ENCODE measurements at places on chromosomes 7 and 10.

- no peak for DNase-seq
Measured at GRCh38 chr10:46787321-46787615, 124.0 kb upstream of the PTPN20 start.

DNA sequence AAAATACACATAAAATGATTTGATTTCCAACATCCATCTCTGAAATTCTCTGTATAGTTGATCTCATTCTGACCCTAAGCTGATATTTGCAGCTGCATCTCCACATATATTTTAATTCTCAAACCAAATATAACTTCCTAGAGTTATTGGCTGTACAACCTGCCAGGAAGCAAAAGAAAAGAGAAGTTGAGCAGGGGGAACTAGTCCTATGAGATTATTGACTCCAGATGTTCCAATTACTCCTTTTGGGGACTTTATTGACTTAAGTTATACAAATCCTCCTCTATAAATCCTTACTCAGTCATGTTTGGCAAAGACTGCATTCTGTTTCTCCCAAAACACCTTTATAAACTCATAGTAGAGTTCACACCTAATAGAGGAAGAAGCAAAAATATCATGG is 599.4 kb upstream of the ANKRD30A start:
- DNase-seq = no peak

- no peak for DNase-seq
Measured at GRCh38 chr7:52436278-52436677, 599.2 kb upstream of the POM121L12 start.

GRCh38 chr10:114437473-114438292 is 33.4 kb upstream of the AFAP1L2 start:
- DNase-seq = no peak

DNA sequence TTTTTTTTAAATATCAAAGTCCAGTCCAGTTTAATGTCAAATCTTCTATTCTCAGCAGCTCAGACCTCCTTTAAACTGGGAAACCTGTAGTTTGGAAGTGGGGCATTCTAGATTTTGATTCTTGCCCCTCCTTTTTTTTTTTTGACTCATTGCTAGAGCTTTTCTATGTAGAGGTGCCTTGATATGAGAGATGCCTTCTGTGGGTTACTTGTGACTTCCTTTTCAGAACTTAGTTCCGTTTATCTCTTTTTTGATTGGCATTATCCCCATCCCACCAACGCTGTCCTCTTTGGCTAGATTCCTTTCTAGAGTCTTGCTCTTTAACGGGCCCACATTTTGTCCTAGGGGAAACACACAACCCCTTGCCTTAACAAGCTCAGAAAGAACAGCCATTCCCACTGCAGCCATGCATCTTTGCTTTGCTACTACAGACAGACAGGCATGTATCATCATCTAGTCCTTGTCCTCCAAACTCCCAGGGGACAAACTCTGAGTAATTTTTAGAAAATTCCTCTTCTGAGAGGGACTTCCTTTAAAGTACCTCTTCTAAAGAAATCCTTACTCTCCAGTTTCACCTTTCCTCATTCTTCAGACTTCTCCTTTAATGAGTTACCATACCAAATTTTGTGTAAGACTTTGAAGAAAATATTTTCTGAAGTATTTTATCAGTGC is 153.6 kb downstream of the PHF14 start:
- DNase-seq = no peak

GRCh38 chr10:49595003-49595712 is 15.0 kb upstream of the SLC18A3 start:
- no peak for DNase-seq

DNA sequence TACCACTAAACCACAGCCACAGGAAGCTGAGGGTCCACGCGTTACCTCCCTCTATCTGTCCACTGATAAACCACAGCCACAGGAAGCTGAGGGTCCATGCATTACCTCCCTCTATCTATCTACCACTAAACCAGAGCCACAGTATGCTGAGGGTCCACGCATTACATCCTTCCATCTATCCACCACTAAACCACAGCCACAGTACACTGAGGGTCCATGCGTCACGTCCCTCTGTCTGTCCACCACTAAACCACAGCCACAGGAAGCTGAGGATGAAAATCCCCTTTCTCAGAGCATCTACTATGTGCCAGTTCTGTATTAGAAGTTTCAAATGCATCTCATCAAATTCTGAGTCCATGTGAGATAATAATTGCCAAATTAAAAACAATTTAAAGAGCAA is 589.3 kb downstream of the DNAJB6 start:
- no peak for DNase-seq

GRCh38 chr7:44564606-44565005 is 9.1 kb downstream of the DDX56 start:
- no peak for DNase-seq

DNA sequence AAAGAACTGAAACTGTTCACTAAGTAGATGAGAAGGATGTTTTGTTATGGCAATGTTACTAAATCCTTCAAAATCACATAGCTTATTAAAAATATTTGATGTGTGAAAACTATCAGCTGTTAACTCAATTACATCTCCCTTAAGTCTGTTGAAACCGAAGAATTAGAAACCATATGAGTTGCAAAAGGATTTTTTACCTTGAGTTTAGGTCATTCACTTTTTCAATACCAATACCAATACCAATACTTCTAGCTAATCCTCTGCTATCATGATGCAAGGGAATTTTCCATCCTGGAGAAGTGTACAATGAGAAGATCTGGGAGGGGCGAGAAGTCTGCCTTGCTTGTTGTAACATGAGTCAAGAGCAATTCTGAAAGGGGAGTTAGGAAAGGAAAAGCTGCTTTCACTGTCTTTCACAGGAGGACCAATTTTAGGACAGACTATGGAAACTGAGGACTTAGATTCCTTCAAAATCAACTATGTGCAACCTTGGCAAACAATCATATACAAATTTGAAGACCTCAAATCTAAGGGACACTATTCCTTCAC is 199.7 kb downstream of the IMMP2L start:
- DNase-seq = no peak

DNA sequence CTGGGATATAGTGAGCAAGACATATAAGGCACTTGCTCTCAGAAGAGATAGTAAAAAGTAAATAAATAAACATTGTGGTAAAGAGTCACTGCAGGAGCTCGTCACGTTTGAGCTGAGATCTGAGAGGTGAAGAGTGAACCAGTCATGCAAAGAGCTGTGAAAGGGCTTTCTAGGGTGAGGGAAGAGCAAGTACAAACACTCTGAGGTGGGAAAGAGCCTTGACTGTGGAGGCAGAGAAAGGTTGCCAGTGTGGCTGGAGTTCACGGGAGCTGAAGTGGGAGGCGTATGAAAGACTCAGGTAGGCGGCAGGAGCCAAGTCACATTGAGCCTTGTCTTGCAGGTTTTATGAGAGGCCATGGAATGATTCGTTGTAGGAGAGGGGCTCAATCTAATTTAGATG is 141.0 kb downstream of the C1GALT1 start:
- DNase-seq = no peak

DNA sequence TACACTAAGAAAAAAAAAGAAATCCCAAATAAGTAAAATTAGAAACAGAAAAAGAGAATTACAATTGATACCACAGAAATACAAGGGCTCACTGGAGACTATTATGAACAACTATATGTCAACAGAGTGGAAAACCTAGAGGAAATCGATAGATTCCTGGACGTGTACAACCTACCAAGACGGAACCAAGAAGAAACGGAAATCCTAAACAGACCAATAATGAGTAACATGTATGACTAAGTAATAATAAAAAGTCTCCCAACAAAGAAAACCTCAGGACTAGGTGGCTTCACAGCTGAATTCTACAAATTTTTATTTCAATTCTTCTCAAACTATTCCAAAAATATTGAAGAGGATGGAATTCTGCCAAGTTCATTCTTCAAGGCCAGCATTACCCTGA is 13.9 kb downstream of the DIP2C start:
- no peak for DNase-seq

GRCh38 chr7:121140790-121141189 is 152.3 kb downstream of the CPED1 start:
- DNase-seq = no peak

GRCh38 chr10:113618338-113618737 is 45.5 kb downstream of the NRAP start:
- DNase-seq = no peak

GRCh38 chr7:131157530-131158243 is 170.0 kb upstream of the MKLN1 start:
- DNase-seq = no peak

DNA sequence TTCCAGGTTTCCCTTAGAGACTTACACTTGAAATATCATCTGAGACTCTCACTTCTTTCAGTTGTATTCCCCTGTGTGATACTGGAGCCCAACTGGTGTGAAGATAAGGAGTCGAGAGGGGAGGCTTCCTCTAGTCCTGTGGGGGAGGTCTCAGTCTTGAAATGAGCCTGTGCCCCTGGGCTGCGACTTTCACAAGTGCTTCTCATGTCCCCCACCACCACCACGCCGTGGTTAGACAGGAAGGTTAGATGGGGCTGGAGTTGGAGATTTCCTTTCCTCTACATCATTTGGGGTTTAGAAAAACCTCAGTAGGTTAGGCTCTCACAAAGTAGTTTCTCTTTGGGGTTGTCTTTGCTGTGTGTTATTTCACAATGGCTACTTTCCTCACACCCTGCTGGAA is 25.6 kb upstream of the MKX start:
- DNase-seq = no peak

GRCh38 chr10:92291921-92292845 is 1.2 kb downstream of the MARCHF5 start:
- DNase-seq = no peak

GRCh38 chr10:127449490-127449889 is 99.6 kb upstream of the NPS start:
- no peak for DNase-seq

DNA sequence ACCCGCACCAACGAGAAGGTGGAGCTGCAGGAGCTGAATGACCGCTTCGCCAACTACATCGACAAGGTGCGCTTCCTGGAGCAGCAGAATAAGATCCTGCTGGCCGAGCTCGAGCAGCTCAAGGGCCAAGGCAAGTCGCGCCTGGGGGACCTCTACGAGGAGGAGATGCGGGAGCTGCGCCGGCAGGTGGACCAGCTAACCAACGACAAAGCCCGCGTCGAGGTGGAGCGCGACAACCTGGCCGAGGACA is 1.6 kb downstream of the VIM start:
- DNase-seq = no peak

DNA sequence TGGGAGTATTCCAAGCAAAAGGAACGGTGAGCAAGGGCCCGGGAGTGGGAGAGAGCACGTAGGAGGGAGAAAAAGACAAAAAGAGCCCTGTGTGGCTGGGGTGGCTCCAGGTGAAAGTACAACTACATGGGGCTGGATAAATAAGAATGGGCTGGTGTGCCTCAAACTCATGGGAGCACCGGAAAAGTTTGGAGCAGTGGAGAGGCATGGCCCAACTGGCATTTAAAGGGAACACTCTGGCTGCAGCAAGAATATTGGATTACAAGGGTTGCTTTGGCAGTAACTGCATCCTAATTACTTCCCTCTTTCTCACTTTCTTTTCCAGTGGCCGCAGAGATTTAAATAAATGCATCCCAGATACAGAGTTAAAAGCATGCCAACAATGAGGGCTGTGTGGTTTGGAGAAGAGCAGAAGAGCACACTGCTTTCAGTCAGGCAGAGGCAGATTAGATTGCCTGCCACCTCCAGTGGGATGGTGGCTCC is 39.1 kb upstream of the HERPUD2 start:
- DNase-seq = no peak

All from stimulated activated CD8-positive, alpha-beta memory T cell treated with anti-CD3 and anti-CD28 coated beads, Interleukin-7, amount 100 ng/mL, for 24 hours (primary cell).